ENCODE measurements at places on chromosomes 16 and 17. TPM values are rescaled to one million over a fixed set of nuclear protein-coding genes. Genes with fewer than 3 reads are reported as not detected.

DNA sequence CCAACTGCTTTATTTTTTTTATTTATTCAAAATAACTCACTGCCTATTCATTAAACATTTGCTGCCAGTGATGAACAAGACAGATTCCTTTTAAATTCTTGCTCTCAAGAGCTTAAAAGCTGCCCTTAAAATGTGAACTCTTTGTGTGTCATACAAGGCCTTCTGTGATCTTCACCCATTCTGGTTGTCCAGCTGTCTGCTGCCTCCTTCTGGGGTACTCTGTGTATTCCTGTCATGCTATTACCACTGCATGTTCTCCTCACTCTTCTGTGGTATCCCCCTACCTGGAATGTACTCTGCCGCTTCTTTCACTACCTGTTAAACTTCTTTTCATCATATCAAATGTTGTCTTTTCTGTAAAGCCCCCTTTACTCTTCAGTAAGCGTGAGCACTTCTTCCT is 165.8 kb downstream of the CHD9 start:
- peak; percentile 53 for DNase-seq

- DNase-seq: no peak
Observed at GRCh38 chr16:80009971-80010659, 409.6 kb upstream of the MAF start.

Gene TRIM25
- total RNA-seq: 34.2 TPM

GRCh38 chr17:1180958-1181752 is 1.4 kb upstream of the ABR start:
- no peak for DNase-seq

GRCh38 chr16:75218256-75219076 is at the start of gene CTRB1:
TSS of gene CTRB1 (plus strand) at chr16:75218988. CDS start at chr16:75219008, 20 bp downstream.
- DNase-seq: no peak

DNA sequence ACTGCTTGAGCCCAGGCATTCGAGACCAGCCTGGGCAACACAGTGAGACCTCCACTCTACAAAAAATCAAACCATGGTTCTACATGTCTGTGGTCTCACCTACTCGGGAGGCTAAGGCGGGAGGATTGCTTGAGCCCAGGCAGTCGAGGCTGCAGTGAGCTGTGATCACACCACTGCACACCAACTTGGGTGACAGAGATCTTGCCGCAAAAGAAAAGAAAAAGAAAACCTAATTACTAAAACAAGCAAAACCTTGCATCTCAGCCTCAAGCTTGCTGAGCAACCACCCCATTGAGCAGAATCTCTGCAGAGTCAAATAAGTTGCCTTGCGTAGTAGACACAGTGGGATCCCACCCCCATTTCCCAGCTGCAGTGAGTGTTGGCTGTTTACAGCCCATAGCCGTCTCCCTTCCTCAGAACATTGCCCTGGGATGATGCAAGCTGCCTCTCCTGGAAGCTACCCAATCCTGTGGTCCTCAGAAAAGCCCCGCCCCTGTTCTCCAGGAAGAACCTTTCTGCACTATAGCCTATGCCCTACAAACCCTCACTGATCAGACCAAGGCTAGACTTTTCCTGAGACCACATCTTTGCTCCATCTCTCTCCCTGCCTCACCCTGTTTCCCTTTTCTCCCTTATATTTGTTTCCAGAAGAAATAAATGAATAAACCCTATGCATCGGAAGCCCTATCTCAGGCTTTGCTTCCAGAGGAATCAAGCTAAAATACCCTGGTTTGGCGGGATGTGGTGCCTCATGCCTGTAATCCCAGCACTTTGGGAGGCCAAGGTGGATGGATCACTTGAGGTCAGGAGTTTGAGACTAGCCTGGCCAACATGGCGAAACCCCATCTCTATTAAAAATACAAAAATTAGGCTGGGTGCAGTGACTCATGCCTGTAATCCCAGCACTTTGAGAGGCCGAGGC is 16.7 kb upstream of the ERN2 start:
- peak; percentile 90 for DNase-seq

Gene HEXIM1
- 10.3 TPM for total RNA-seq

Gene MYCBPAP
- total RNA-seq: 2.3 TPM

DNA sequence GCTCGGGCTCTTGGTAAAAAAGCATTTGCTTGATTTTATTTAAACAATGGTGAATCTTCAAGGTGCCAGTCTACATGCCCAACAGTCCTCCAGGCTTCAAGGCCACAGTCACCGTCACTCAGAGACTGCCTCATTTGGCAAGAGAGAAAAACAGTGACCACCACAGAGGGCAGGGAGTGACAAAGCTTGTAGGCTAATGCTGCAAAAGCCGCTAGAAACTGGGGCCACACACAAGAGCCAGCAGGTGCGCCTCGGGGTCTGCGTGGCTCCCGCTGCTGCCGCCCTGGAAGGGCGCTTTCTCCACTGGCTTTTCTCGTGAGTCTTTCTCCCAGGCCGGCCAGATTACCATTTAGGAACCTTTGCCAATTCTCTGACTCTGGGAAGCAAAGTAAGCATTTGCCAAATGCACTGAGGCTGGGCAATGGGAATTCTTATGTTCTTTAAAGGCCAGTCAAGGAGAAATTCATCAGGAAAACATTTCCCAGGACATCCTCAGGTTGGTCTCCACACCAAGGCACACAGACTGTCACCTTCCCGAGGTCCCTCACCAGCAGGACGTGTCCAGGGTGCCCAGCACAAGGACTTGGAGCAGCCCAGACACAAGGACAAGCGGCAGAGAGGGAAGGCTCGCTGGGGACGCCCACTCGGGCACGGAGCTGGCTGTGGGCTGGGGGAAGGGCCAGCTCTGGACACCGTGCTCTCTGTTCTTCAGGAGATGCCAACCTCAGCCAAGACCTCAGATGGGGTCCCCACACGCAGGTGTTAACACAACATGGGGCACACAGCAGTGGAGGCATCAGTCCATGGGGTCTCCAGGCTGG is 12.5 kb upstream of the C16orf95 start:
- no peak for DNase-seq

Gene TBX21
- total RNA-seq: not detected

Gene LRRC36
- total RNA-seq: 0.51 TPM

DNA sequence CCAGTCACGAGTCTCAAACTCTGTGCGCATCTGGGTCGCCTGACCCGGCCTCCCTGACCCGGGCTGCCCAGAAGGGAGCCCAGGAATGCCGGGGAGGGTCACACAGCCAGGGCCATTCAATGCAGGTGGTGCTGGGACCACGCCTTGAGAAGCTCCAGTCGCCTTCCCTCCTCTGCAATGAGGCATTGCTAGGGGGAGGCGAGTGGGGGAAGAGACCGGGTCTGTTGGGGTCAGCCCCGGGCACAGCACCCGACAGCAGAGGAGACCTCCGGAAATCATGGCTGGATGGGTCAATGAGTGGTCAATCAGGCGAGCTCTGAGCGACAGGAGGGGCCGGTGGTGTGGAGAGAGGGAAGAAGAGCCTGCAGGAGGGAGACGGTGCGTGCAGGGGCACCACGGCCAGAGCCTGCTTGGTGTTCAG is 13.3 kb downstream of the JPH3 start:
- no peak for DNase-seq

DNA sequence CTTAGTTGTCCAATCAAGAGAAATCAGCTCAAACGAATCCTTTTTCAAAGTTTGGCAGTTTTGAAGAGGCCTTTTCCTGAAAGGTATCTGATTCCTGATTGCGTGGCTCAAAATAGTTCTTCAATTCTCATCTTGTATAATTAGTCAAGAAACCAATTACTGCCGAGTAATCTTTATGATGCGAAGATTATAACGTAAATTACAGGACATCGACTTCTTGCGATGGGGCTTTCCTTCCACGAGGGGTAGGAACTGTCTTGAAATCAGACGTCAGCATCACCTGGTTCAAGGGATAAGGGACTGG is 644 bp upstream of the ARL2BP start:
- no peak for DNase-seq

DNA sequence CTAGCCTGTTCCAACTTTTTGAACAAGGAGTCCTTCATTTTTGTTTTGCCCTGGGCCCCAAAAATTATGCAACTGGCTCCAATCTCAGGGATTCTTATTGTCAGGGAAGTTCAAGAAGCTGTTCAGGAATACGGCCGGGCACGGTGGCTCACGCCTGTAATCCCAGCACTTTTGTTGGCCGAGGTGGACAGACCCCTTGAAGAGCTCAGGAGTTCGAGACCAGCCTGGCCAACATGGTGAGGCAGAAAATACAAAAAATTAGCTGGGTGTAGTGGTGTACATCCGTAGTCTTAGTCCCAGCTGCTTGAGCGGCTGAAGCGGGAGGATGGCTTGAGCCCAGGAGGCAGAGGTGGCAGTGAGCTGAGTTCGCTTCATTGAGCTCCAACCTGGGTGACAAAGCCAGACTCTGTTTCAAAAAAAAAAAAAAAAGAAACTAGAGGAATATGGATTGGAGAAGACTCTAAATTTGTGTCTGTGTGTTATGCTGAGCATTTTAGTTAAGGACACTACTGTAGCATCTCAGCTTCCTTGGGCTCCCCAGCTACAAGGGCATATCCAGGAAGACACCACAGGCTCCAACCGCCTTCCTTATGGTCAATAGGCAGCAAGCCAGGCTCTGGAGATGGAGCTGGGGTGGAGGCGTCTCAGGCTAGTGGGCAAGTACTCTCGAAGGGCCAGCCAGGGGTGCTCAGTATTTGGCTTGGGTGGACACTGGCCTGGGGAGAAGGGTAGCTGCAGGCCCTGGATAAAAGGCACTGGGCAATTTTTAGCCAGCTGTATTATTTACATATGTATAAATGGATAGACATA is 56.8 kb upstream of the CREBBP start:
- no peak for DNase-seq

DNA sequence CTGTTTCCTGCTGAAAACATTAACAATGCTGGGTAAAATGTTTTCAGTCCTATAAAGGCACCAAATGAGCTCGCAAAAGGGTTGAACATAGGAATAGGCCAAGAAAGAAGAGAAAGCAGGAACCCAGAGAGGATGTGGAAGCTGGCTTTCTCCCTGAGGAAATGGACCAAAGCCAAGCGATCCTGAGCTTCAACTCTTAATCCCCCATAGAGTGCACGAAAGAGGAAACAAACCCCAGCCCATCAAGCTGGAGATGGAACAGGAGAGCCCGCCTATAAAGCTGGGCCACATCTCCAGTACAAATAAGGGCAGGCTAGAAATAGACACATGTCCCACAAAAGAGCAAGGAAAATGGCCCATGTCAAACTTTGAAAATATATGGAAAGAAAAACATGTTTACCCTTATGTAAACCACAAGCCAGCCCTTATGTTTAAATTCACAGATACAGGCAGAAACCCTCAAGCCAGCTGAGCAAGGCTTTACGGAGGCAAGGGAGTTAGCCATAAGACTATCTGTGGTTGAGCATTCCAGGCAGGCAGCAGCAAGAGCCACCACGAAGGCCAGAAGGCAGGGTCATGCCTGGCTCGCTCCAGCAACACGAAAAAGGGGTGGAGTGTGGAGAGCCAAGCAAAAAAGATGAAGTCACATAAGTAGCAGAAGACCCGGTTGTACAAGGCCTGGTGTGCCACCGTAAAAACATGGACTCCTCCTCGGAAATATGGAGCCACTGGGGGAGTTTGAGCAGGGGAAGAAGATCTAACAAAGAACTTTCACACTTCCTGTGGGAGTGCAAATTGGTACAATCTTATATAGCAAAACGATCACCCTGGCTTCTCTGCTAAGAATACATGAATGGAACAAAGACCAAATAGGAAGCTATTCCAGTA is 27.8 kb downstream of the COPRS start:
- peak; percentile 55 for DNase-seq

Gene MT1H
- total RNA-seq: not detected

GRCh38 chr16:17246974-17247732 is 223.6 kb downstream of the XYLT1 start:
- no peak for DNase-seq

DNA sequence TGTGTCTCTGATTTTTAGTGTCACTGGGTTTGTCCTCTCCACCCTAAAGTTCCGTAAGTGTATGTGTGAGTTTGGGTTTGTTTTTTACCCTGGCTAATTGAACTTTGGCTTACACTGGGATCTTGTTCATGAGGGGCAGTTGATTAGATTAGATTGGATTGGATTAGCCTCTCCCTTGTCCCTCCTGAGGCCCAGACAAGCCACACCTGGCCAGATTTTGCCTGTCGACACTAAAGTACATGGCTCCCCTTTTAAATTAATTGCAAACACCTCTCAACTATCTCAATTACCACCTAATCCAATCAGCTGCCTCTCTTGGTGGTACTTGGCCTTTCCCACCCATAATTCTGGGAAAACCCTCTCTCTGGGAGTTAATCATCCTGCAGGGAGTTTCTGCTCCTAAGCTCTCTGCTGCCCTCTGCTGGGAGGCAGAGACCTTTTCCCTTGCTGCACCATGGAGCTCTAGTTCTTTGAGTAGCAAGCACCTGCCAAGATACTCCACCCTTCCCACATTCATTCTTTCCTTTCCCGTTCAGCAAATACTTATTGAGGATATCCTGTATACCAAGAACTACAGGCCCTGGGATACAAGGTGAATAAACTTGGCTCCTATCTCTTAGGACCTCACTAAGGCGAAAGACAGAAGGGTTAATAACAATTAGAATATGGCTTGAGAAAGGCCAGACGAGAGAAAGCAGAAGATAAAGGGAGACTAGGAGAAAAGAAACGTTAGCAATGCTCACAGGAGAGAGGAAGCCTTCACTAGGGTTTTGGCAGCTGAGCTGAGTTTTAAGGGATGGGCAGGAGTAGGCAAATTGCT is 60.0 kb upstream of the MPHOSPH6 start:
- peak; percentile 52 for DNase-seq

GRCh38 chr16:88741368-88741767 is 35.1 kb downstream of the CTU2 start:
- no peak for DNase-seq

- DNase-seq: peak; percentile 25
Observed at GRCh38 chr17:55567240-55568214, 56.3 kb upstream of the SMIM36 start.

GRCh38 chr17:76683921-76684745 is 26.6 kb downstream of the MXRA7 start:
- DNase-seq: no peak

DNA sequence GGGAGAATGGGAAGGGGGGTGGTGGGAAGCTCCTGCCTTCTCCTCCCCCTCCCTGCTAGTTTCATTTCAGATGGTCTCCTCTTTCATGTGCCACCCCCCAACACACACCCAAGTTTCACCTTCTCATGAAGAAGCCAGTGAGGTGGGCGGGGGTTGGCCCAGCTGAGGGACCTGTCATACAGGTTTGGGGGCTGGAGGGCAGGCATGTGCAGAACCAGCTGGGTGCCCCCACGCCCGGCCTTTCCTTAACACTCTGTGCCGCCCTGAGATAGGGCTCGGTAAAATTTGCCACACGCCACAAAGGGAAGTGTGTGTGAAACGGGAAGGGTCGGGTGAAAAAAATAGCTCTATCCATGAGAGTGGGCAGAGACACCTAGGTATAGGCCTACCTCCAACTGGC is 57.4 kb downstream of the PIPOX start:
- DNase-seq: no peak

Gene NDUFB10
- 149 TPM for total RNA-seq

DNA sequence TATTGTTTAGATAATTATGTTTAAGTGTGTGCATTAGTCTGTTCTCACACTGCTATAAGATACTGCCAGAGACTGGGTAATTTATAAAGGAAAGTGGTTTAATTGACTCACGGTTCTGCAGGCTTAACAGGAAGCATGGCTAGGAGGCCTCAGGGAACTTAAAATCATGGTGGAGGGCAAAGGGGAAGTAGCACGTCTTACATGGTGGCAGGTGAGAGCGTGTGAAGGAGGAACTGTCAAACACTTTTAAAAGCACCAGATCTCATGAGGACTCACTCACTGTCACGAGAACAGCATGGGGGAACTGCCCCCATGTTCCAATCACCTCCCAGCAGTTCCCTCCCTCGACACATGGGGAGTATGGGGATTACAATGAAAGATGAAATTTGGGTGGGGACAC is 203.5 kb upstream of the GOT2 start:
- DNase-seq: no peak

- no peak for DNase-seq
Observed at GRCh38 chr16:84294531-84295142, at the start of gene WFDC1. TSS of gene WFDC1 (plus strand) at chr16:84294878. CDS start at chr16:84294972, 94 bp downstream.

- DNase-seq: peak; percentile 6
Observed at GRCh38 chr17:33028778-33029177, 37.1 kb downstream of the SPACA3 start.
